Naive thymus-derived CD8-positive, alpha-beta T cell (primary cell): ENCODE measurements at places on chromosomes 6 and 20.

DNA sequence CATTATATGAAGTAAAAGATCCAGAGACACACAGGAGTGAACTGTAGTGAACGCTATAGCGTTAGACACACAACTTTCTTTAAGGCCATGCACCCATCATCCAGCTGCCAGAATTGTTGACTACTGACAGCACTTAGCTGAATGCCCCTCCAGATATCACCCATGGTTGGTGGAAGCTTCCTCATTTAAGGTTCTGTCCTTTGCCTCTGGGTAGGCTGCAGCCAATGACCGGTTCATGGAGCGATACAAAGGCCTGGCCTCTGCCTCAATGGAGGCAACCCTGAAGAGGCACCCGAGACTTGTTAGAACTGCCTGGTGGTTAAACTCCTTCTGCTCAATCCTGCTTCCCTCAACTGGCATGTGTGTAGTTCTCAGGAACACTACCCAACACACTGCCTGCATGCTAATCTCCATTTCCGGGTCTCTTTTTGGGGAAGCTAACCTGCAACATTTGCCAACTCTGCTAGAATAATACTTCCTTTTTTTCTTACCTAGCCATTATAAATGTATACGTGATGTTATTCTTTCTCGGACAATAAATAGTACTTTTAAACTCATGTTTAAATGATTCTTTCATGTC, 49.8 kb upstream of the THEMIS start:
- no peak for DNase-seq

GRCh38 chr6:64238071-64238470, 602.5 kb downstream of the PHF3 start:
- DNase-seq, result no peak

- DNase-seq, result no peak
These were observed 575.2 kb upstream of the JAG1 start for GRCh38 chr20:11248687-11249638.

- no peak for DNase-seq
These were observed 101.5 kb upstream of the SLC24A3 start for GRCh38 chr20:19110881-19111460.
